ENCODE measurements at places on chromosomes 6 and 20.

GRCh38 chr6:116127771-116128493, 2.0 kb upstream of the COL10A1 start:
- DNase-seq = no peak

- DNase-seq = peak; percentile 18
Observed at GRCh38 chr6:11711003-11711983, 67.3 kb downstream of the ADTRP start.

DNA sequence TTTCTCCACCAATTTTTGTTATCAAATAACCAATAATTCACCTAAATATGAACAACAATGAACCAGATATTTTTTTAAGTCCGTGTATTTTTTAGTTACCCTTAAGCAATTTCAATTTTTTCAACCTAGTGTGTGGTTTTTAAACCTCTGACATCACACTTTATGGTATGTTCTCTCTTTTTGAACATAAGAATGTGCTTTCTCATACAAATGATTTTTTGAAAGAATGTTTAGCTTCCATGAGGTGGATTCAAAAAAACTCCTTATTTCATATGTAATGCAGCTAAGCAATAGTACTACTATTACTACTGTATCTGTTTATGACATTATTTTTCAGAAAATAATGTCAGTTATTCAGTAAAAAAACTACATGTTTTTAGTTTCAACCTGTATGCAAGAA, 19.4 kb upstream of the MEI4 start:
- DNase-seq = no peak

- no peak for DNase-seq
Observed at GRCh38 chr6:155155787-155156447, 107.9 kb upstream of the CLDN20 start.

GRCh38 chr6:112600168-112600567, 253.0 kb downstream of the RFPL4B start:
- DNase-seq = no peak

DNA sequence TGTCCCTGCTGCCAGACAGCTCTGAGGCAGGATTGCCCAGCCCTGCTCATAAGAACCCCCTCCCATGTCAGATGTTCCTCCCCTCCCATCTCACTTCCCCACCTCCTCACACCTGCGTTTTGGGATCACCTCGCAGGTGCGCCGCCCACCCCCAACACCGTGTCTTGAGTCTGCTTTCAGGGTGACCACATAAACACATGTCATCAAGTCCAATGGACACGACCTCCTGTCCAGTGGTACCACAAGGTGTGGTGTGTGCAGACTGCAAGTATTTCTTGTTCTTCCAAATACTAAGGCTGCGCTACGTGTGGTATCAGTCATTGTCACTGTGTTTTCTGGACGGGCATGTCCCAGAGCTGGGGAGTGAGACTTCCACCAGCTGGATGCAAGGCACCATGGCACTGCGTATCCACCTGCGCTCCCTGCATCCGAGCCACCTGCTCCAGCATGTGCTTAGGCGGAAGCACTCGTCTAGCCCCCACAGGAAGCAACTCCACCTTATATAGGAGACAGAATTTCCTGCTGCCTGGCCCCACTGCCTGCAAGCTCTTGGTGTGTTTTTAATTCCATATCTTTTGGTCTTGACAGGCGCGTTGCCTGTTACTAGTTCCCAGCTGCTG, 119.7 kb upstream of the NXT1 start:
- DNase-seq = no peak
